Kidney (tissue), 22 donors: ENCODE measurements at places on chromosomes 3 and 15. TPM values are rescaled to one million over a fixed set of nuclear protein-coding genes. Genes with fewer than 3 reads are reported as not detected.

The TJP1 gene
- polyA plus RNA-seq: 17.7 TPM

The SOX14 gene
- not detected for polyA plus RNA-seq

The SAMD7 gene
- not detected for polyA plus RNA-seq

The GPR62 gene
- polyA plus RNA-seq: 0.41 TPM

The KLHL6 gene
- 0.37 TPM for polyA plus RNA-seq

The ONECUT1 gene
- polyA plus RNA-seq: not detected

The ALCAM gene
- polyA plus RNA-seq: 15.1 TPM

GRCh38 chr3:151895478-151896241 lies 22.2 kb downstream of the SUCNR1 start:
- peak; percentile 39 for DNase-seq

DNA sequence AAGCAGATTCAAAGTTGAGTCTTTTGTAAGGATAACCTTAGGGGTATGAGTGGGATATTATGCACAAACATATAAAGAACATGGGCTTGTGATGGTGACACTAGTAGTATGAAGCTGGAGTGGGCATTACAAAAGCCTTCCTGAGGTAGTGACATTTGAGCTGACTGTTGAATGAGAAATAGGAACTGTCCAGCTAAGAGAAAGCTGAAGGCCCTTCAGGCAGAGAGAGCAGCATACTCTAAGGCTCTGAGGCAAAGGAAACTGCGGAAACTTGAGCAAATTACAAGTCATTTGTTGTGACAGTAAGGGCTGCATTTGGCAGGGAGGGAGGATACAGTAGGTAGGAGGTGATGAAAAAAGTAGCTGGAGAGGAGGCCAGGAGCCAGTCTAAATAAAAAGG lies 190.7 kb upstream of the CD96 start:
- DNase-seq: peak; percentile 37

DNA sequence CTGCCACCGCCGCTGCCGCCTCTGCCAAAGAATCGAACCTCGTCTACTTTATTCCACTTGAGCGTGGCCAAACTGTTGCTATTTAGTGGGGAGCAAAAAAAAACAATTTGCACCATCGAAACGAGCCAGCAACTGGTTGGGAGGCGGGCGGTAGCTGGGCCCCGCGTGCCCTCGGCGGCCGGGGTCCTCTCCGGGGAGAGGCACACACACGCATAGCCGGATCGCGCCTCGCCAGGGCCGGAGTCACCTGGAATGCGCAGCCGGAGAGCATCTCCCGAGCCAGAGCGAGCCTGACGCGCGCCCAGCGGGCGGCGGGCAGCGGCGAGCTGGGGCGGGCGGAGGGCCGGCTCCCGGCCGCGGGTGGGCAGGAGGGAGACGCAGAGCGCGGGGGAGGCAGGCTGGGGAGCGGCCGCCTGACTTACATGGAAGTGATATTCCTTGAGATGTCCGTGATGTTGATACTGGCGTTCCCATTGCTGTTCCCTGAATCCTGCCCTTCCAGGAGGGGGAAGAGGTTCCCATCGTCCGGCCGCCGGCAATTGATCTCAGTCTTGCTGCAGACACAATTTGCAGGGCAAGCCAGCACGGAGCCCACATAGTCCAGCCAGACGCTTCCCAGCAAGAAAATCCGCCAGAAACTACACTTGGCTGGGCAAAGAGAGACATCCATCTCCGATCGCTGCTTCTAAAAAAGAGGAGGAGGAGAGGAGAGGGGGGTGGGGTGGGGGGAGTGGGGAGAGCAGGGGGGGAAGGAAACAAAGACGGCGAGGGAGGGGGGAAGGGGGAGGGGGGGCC lies 858 bp downstream of the NTRK3 start:
- no peak for DNase-seq

DNA sequence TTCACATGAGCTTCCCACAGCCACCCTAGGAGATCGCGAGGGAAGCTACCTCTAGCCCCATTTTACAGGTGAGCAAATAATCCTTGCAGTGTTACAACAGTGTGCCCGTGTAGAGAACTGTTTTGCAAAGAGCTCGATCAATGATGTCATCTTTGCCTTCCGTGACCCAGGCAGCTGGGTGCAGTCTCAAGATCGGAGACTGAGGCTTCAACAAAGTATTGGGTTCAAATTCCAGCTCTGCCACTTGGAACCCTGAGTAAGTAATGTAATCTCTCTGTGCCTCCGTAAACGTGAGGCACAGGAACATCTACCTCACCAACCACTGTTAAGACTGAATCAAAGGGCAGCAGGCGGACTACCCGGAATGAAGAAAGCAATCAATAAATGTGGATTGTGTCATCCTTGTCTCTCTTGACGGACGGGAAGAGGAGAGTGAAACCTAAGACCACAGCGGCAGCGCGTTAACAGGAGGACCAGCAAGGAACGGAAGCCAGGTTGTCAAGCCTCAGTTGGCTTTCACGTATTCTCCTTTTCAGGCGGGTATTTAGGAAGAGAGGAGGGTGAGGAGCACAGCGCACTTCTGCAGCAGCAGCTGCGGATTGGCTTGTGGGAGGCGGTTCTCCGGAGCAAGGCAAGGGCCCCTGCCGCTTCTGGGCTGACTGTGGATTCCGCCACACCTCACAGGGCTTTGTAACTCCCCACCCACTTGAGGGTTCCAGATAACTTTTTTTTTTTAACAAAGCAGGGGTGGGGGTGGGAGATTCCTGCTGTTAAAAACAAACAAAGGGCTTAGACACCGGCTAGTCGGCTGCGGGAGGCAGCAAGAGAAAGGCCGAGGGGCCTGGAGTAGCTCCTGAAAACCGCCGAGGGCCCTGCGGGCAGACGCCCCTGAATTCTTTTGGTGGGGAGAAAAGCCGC lies 1.5 kb upstream of the SMAD3 start:
- DNase-seq: peak; percentile 83

GRCh38 chr3:139322346-139322745 lies 21.5 kb upstream of the MRPS22 start:
- DNase-seq: no peak

DNA sequence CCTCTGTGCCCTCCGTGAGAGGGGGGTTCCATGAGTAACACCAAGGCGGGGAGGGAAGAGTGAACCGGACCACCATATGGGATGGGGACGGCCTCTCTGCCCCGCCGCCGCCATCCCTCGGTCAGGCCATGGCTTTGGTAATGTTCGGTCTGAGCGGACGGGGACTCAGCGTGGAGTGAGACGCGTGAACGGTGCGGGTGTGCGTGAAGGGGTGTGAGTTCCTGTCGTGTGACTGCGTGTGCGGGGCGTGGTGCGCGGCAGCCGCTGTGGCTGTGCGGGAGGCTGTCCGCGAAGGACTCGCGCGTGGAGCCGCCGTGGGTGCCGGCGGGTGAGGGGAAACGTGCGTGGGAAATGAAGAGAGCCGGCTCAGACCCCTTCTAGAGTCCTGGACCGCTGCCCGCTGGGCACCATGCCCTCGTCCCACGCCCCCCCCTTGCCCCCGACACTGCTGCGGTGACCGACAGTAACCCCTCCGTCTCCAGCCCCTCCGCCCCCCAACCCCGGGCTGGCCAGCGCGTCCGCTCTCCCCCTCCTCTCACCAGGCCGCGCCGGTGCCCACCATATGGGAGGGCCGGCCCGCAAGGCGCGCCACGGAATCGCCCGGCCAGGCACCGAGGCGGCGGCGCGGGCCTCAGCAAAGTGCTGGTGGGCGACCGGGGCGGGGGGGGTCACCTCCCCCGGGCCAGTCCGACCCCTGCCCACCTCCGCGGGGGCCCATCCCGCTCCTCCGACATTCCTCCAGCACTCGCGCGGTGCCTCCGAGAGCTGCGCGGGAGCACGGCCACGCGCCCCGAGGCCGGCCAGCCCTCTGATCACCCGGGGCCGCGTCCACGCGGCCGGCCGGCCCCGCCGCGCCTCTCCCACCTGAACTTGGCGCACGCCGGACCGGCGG lies 589 bp downstream of the KLF15 start:
- DNase-seq: no peak

DNA sequence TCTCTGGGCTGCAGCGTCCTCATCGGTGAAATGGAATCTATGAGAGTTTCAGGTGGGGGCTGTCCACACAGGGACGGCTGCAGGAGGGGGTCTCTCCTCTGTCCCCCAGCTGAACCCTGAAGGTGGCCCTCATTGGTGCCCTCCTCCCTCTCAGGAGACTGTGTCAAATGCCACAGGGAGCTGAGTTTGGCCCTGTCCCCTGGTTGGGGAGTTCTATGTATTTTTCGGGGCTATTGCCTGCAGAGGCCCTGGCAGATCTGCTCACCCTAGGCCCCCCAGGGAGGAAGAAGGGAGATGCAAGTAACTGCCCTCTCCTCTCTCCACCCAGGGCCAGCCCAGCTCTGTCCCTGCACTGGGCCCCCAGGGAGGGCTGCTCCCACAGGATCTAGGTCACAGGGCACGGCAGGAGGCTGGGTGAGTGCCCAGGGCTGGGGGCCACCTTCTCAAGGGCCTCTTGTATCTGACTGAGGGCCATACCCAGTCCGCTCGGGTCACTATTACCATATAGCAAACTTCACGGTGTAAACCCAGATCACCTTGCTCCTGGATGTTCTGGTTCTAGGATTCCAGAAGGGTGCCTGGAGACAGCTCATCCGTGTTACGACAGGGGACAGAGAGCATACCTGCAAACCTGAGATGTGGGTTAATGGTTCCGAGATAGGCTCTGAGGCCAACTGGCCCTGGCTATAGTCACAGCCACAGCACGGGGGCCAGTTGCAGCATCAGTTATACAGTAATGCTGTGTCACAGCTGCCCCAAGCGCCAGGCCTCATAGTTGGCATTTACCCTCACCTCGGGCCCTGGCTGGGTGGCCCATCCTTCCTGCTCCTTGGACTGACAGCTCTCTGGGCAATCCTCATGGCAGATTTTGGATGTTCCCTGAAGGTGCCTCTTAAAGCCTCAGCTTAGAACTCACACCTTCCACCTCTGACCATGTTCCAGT lies 102.4 kb upstream of the PRR23E start:
- no peak for DNase-seq

DNA sequence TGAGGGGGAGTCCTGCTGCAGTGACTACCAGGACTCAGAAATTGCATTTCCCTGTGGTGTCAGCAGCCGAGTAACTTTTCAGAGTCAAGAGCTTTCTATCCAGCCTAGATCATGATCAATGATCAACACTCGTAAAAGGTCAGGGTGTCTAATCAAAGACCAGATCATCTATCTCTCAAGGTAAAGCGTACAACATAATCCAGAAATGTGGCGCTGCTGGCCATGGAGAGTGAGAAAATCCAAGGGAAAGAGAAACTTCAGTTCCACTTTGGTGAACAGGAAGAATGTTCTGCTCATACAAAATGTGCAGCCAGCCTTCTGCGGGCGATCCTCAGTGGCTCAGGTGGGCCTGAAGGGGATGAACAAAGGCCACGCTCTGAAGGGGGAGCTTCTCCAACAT lies 1005.8 kb upstream of the NR2F2 start:
- peak; percentile 81 for DNase-seq

DNA sequence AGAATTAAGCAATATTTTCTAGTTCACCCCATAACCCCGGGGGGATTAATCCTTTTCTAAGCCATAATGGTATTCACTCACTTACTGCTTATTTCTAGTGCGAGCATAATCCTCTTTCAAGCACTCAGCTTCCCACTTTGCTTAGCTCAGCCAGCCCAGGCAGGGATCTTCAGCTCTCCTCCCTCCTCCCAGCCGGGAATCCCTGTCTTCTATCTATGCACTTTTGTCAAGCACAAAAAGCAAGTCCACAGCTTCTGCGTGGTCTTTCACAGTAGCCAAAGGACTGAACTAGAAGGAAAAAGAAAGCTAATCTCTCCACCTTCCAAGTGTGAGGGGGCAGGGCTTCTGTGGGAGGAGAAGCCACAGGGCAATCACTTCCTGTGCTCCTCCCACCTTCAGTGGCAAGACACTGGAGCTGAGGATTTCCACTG lies 62.8 kb downstream of the PEX5L start:
- DNase-seq: no peak

DNA sequence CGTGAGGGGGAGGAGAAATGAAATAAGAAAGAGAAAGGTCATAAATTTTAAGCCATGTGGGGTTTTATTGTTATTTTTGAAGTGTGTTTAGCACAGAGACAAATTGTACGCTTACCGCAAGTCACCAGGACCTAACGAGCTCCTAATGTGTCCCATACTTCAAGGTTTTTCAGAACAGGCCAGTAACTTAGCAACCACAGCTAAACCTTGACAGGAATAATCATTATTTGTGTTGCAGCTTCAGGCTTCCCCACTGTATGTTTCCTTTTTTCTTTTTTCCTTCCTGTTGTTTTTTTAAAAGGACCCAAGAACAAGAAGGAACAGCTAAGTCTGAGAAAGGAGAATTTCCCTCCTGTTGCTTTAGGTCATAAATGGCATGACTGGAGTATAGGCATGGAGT lies 160.8 kb downstream of the TUSC7 start:
- no peak for DNase-seq

DNA sequence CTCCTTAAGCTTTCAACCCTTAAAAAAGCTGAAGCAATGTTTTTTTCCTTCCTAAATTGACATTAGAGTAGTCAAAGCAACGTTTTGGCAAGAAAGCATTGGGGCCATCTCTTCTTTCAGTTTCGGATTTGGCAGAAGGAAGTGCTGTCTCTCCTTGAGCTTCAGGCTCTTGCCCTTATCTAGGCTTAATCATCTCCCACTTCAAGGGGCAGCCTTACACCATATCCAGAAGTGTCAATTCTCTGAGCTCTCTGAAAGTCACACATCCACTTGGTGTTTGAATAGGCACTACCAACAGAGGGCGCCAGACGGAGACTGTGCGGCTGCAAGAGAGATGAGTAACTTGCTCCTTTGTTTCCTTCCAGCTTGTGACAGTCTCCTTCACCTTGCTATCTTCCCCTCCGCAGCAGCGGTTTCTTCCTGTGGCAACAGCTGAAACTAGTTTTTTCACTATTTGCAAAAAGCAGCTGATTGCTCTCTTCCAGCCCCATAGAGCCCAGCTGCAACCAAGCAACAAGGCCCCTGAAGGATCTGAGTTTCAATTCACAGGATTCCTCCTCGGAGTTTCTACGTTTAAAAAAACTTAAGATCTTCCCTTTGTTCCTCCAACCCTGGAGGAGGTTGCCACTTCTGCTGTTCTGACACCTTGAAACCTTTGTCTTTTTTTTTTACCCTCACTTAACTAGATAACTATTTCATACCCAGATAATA lies 147.0 kb upstream of the SLCO3A1 start:
- DNase-seq: peak; percentile 79

GRCh38 chr3:107313711-107314110 lies 63.5 kb upstream of the CCDC54 start:
- DNase-seq: no peak

DNA sequence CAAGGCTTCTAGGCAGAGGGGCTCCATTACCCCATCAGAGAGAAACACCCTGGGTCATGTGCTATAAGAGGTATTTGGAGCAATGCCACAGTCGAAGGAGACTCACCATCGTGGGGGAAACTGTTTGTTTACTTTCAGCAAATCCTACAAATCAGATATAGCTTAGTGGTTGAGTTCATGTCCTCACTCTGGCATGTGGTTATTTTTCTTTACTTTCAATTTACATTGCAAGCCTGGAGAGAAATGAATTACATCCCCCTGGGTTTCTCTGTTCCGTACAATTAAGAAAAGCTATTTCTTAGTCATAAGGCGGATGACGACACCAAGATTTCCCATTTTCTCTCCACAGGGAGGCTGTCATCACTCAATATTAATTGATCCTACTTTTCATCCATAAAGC lies 36.9 kb downstream of the RFTN1 start:
- DNase-seq: peak; percentile 86

- DNase-seq: no peak
These were observed 11.9 kb downstream of the STT3B start for GRCh38 chr3:31544634-31545033.

- no peak for DNase-seq
These were observed 516.5 kb downstream of the NLGN1 start for GRCh38 chr3:173913974-173914421.
